ENCODE measurements at places on chromosomes 7 and 10. TPM values are rescaled to one million over a fixed set of nuclear protein-coding genes. Genes with fewer than 3 reads are reported as not detected.

ERVW-1 gene
- total RNA-seq = not detected

PVRIG gene
- 22.4 TPM for total RNA-seq

ZC3HAV1L gene
- 25.0 TPM for total RNA-seq

GALNT17 gene
- not detected for total RNA-seq

RAPGEF5 gene
- 0.46 TPM for total RNA-seq

ELMO1 gene
- 65.2 TPM for total RNA-seq

CLDN15 gene
- 18.8 TPM for total RNA-seq

VIPR2 gene
- total RNA-seq = 0.08 TPM

MMD2 gene
- total RNA-seq = not detected

C10orf67 gene
- not detected for total RNA-seq

PTPRZ1 gene
- total RNA-seq = not detected

ZYX gene
- total RNA-seq = 105 TPM

LRMDA gene
- not detected for total RNA-seq

FAM200A gene
- total RNA-seq = 7.1 TPM

PNLIPRP1 gene
- not detected for total RNA-seq

SFRP5 gene
- total RNA-seq = not detected

SPAM1 gene
- not detected for total RNA-seq

STAG3 gene
- 6.2 TPM for total RNA-seq

SUN3 gene
- not detected for total RNA-seq

MTURN gene
- total RNA-seq = 4.4 TPM

PILRA gene
- total RNA-seq = 0.30 TPM

RARRES2 gene
- total RNA-seq = not detected

HOXA11 gene
- not detected for total RNA-seq

MAT1A gene
- total RNA-seq = not detected

GIMAP7 gene
- total RNA-seq = 19.7 TPM

SLC16A9 gene
- 0.67 TPM for total RNA-seq

OPN1SW gene
- not detected for total RNA-seq

ACTR3C gene
- total RNA-seq = 7.3 TPM

TMEM213 gene
- total RNA-seq = not detected

OR2A1 gene
- total RNA-seq = not detected

CTAGE6 gene
- 0.52 TPM for total RNA-seq

ZP3 gene
- 1.6 TPM for total RNA-seq

SPDYE11 gene
- not detected for total RNA-seq

FEZF1 gene
- not detected for total RNA-seq

FAM53B gene
- 21.5 TPM for total RNA-seq

SFTPA1 gene
- total RNA-seq = not detected

AKR1D1 gene
- not detected for total RNA-seq

CHST3 gene
- total RNA-seq = 0.21 TPM

HBP1 gene
- total RNA-seq = 12.8 TPM

VKORC1L1 gene
- total RNA-seq = 27.1 TPM

IKZF1 gene
- total RNA-seq = 232 TPM

HOXA6 gene
- not detected for total RNA-seq

GPR26 gene
- not detected for total RNA-seq

OPN4 gene
- total RNA-seq = not detected

ALOX5 gene
- total RNA-seq = 0.52 TPM

TMEM229A gene
- not detected for total RNA-seq

MACC1 gene
- total RNA-seq = 0.80 TPM

ZPBP gene
- 0.42 TPM for total RNA-seq

HTRA1 gene
- not detected for total RNA-seq

ELAPOR2 gene
- 2.7 TPM for total RNA-seq

SEC24C gene
- 89.0 TPM for total RNA-seq

HEPACAM2 gene
- not detected for total RNA-seq

SPDYE16 gene
- total RNA-seq = 0.30 TPM

ANKRD2 gene
- 0.13 TPM for total RNA-seq

RAB11FIP2 gene
- total RNA-seq = 9.1 TPM

TMEM236 gene
- 0.04 TPM for total RNA-seq
